AML-193 (cell line): ENCODE measurements at places on chromosomes 4 and X.

GRCh38 chrX:102745857-102746584 lies 25.5 kb downstream of the GPRASP3 start:
- DNase-seq: no peak

GRCh38 chr4:147794787-147795413 lies 63.0 kb downstream of the ARHGAP10 start:
- DNase-seq: no peak

- DNase-seq: no peak
Observed at GRCh38 chrX:3134316-3134945, 93.2 kb downstream of the ARSF start.

DNA sequence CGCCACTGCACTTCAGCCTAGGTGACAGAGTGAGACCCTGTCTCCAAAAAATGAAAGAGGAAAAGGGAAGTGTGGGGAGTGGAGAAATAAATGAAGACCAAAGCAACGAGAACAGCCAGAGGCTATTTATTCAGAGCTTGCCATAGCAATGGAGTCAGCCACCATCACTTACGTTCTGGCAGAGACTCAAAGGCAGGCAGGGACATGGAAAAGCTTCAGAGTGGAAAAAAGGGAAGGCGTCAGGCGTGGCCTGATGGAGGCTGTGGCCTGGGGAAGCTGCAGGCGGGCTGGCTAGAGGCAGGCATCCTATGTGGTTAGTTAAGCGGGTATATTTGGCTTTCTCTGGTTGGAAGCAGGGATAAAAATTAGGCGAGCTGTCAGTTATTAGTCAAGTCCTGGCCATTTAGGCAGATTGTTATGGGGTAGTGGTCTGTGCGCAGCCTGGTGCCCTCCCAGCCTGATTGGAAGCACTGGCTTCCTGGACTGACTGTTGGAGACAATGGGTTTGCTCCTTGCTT lies 73.3 kb downstream of the DCTD start:
- no peak for DNase-seq

- DNase-seq: no peak
Observed at GRCh38 chrX:32966821-32967355, 244.5 kb downstream of the DMD start.

- no peak for DNase-seq
Observed at GRCh38 chr4:66059556-66059955, 389.3 kb upstream of the EPHA5 start.

- DNase-seq: no peak
Observed at GRCh38 chr4:116469582-116469981, 615.8 kb downstream of the TRAM1L1 start.
